HTR-8/SVneo (cell line): ENCODE measurements at places on chromosomes 2 and 18.

- no peak for DNase-seq
Measured at GRCh38 chr18:13545514-13545913, 180.8 kb downstream of the FAM210A start.

- DNase-seq = no peak
Measured at GRCh38 chr18:24443870-24444269, 16.6 kb upstream of the HRH4 start.

DNA sequence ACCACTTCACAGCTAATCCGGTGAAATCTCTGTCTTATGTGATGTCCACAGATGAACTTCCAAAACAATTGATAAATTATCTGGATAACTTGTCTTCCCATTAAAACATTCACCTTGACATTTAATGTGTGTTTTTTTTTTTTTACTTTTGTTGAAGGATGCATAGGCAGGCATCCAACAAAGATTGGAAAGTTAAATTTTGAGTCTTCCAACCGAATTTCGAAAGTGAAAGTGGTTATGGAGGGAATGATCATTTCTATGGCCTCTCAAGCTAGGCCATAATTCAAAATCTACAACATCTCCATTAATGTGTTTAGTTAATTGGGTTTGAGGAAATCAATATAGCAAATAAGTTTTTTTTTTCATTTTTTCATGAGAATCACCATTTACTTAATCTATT is 1495.5 kb upstream of the ACVR2A start:
- DNase-seq = no peak

- DNase-seq = no peak
Measured at GRCh38 chr18:44149706-44150105, 531.0 kb upstream of the SETBP1 start.

GRCh38 chr18:67730886-67731285 is 214.4 kb upstream of the DSEL start:
- DNase-seq = peak; percentile 24

GRCh38 chr2:206452750-206453149 is 9.4 kb downstream of the ADAM23 start:
- no peak for DNase-seq

- DNase-seq = no peak
Measured at GRCh38 chr2:234963773-234964615, 12.2 kb downstream of the SH3BP4 start.

GRCh38 chr18:64148988-64149387 is at the start of gene LINC00305:
TSS of gene LINC00305 (minus strand) at chr18:64149088.
- DNase-seq = no peak

- DNase-seq = no peak
Measured at GRCh38 chr18:48470484-48471180, 61.4 kb upstream of the ZBTB7C start.

DNA sequence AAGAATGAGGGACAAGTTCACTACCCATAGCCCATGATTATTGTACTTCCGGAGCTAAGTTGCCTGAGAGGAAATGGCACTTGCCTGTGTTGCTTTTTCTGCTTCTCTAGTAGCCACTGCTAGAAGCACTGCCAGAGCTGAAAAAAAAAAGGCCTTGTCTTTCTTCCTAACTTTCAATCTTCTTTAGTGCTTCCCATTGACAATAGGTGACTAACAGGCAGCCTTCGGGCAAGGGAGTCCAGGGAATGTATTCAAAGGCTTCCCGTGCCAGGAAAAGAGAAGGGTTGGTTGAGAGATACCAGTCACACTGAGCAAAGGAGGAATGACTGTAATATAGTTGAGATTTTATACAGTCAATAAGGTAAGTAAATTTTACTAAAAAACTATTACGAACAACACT is 242.0 kb downstream of the CALCRL start:
- no peak for DNase-seq

DNA sequence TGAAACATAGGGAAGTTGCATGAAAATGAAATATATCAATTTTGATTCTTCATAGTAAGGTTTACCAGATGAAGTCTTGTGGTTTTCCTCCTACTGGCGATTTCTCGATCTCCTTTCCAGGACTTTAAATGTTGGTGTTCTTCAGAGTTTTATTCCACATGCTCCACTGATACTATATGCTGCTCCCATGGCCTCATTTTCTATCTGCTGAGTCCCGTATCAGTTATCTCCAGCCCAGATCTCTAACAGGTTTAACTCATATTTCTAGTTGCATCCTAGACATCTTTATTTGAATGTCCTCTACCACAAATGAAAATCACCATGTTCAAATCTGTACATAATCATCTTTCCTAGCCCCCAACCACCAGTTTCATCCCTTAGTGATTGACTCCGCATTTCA is 71.8 kb downstream of the COX7A2L start:
- no peak for DNase-seq
